ENCODE measurements at places on chromosomes 11 and 22.

GRCh38 chr11:36699271-36699670, 101.2 kb upstream of the RAG2 start:
- DNase-seq = no peak

GRCh38 chr11:69671734-69672465, 3.3 kb downstream of the LTO1 start:
- no peak for DNase-seq

GRCh38 chr11:21353425-21353824, 684.0 kb downstream of the NELL1 start:
- no peak for DNase-seq

DNA sequence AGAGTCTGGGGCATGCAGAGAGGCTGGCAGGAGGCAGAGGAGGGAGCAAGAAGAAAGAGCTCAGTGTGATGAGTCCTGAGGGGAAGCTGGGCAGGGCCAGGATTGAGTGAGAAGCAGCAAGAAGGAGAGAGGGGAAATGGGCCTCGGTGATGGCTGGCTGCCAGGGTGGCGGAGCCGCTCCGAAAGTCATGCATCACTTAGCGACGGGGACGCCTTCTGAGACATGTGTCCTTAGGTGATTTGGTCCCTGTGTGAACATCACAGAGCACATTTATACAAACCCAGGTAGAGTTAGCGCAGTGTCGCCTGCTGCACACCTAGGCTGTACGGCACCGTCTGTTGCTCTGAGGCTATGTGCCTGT, 15.1 kb downstream of the TBC1D22A start:
- DNase-seq = no peak

DNA sequence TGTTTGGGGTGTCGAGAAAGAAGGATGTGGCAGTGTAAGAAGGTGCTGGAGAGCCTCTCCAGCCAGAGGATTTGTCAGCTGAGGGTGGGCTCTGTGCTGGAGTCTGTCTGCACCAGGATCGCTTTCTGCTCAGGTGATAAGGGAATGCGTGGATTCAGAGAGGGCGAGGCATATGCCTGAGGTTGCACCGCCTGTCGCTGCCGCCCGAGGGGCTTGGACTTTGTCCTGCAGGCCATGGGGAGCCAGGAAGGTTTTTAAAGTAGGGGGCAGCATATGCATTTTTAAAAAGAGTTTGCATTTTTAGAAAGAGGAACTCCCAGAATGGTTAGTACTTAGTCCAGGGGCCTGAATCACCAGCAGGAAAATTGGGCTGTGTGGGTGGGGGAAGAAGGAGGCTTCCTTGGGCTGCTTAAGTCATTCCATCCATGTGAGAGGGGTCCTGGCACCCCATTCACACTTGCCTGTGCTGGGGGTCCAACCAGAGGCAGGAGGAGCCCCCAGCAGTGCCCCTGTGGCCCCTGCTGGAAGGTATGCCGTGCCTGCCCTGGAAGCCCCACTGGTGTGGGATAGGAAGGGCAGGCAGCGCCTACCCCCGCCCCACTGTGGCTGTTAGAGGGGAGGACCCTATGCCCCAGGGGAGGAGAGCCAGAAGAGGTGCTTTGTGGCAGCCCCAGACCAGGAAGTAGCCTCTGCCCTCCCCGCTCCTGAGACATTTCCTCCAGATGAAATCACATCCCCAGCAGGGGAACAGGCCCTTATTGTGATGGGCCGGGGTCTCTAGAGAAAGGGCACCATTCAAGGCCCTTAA, 35.8 kb upstream of the MYRF start:
- no peak for DNase-seq

DNA sequence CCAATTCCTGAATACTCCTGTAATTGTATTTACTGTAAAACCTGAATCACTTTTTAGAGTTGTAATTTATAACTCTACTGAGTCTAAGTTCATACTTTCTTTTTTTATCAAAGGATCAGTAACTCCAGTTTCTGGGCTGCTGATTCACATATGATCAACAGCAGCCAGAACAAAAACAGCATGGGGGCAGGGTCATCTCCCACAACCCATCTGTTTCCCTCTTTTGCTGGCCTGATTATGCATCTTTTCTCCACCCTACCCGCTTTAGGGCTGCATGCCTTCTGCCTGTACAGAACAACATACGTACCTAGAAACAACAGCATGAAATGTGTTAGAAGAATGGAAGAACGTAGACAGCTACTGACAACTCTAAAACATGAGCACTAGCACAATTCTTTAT, 76.0 kb downstream of the MRTFA start:
- DNase-seq = no peak

DNA sequence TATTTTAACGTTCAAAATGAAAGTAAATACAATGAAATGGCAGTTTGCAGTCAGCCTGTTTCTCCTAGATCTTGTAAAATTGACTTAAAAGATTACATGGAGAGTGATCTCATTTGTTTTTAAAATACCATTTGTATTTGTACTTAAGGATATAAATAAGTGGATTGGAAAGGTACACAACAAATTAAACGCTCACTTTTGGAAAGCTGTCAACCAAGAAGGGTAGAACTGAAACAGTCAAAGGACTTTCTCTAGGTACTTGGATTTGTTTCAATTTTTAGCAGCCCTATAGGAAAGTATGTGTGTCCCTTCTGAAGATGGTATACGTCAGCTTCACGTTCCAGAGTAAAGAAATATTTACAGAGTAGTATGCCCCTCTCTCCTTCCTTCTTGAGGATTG, 7.3 kb downstream of the TBRG1 start:
- DNase-seq = no peak

DNA sequence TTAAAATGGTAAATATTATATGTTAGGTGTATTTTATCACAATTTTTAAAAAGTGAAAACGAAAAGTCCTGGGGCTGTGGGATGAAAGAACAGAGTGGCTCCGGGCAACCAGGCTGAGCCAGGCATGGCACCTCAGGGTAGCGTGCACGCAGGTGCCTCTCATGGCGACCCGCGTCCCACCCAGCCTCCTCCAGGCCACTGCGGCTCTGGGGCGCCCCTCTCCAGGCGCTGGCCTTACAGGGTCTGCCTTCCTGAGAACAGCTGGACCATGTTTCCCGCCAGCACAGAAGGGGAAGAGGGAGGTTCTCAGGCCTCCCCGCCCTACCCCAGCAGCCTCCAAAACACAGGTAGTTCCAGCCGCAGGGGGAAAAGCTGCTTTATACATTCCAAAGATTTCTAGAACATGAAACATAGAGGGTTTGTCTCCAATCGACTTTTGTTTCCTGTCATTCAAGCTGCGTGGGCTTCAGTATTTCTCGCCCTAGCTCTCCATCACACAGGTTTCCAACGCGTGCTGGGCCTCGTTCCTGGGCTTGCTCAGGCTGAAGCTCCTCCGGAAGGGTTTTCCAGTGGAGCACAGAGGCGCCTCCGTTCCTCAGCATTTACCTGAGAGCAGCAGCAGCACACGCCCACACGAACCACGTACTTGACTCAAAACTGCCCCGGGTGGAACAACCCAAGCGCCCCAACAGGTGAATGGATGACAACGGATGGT, 10.5 kb downstream of the EHD1 start:
- DNase-seq = no peak

DNA sequence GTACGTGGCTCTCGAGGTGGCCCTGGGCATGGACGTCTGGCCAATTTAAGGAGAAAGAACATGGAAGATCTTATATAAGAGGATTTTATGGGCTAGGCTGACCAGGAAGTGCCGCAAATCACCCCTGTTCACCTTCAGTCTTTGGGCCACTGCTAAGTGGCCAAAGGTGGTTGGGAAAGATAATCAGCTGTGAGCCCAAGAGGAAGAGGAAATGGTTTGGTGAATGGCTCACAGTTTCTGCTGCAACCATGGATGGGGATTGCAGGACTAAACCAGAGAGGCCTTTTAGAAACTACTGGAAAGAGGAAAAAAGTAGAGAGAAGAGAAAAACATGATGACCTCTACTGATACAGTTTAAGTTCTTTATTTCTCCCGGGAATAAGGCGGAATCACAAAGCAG, 96.0 kb upstream of the ARHGAP20 start:
- no peak for DNase-seq

DNA sequence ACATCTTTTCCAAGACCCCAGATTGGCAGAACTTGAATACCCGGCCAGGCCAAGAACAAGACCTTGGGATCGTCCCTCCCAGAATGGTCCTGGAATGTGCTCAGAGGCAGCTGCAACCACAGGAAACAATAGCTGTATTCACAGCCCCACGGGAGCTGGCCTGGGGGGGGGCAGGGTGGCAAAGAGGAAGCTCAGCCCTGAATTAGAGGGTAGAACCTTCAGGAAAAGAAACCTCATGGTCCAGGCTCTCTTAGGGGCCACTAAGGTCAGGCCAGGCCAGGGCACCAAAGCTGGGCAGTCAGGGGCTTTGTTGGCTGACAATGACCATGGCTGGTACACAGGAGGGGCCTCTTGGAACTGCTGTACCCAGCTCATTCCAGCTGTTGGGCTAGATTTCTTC, 17.3 kb downstream of the RPL27A start:
- no peak for DNase-seq

DNA sequence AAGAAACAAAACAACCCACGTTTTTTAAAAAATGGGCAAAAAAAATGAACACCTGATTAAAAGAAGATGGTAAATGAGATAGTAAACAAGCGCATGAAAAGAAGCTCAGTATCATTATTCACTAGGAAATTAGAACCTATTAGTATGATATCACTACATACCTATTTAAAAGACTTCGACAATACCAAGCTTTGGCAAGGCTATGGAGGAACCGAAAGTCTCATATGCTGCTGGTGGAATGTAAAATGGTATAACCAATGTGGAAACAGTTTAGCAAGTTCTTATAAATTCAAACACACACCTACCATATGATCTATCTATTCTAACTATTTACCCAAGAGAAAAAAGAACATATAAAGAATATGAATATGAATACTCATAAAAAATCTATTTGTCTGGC, 143.8 kb downstream of the APOL5 start:
- DNase-seq = no peak

Measured in stimulated activated CD8-positive, alpha-beta memory T cell treated with anti-CD3 and anti-CD28 coated beads, Interleukin-7, amount 100 ng/mL, for 24 hours (primary cell).